T-cell (primary cell): ENCODE measurements at places on chromosomes 12 and 14.

DNA sequence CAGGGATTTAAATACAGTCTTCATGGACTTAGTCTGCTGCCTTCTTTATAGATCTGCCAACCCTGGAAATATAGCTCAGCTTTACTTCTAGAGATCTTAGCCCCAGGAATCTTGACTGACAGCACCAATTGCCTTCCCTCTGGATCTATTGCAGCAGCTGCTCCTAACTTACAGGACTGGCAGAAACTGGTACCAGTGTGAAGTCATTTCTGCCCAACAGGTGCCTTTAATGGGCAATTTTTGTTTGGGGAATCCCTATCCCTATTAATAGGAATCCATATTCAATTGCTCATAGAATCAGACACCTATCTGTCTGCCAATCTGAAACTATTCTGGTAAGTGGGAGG lies 27.2 kb downstream of the SPX start:
- no peak for DNase-seq

DNA sequence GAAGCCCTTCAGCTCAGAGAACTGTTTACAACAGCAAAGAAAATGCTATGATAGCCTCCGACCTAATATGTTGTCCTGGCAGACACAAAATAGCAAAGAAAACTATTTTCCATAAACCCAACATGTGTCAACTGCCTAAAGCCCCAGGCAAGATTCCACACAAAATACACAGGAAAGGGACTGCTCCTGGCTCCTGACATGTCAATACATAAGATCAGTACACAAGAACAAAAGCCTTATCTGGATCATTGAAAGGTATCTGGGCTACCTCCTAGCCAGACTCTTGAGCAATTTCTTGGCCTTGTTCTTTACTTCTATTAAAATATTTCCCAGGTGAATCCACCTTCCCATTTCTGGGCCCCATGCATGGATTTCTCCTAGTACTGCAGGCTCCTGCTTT lies 242.3 kb upstream of the GRIP1 start:
- DNase-seq: no peak

DNA sequence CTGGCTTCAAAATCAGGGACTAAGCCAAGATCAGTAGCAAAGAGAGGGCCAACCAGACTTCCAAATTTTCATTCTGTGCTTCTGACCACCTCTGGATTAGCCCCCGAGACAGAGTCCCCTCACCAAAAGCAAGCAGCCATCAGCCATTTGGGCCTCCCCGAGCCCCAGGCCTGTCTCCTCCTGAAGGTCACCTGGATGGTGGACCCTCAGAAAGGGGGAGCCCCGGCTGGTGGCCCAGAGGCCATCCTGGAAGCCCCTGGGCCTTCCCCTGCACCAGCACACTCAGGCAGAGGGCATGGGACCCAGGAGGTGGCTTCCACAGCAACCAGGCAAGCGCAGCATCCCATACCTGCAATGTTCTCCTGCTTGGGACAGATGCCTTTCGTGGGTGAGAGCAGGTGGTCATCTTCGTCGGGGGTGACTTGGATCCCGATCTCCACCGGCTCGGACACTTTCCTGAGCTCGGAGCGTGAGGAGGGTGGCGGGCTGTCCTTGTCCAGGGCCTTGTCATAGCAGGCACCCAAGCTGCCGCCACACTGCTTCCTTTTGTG lies 14.8 kb downstream of the BCL11B start:
- no peak for DNase-seq

DNA sequence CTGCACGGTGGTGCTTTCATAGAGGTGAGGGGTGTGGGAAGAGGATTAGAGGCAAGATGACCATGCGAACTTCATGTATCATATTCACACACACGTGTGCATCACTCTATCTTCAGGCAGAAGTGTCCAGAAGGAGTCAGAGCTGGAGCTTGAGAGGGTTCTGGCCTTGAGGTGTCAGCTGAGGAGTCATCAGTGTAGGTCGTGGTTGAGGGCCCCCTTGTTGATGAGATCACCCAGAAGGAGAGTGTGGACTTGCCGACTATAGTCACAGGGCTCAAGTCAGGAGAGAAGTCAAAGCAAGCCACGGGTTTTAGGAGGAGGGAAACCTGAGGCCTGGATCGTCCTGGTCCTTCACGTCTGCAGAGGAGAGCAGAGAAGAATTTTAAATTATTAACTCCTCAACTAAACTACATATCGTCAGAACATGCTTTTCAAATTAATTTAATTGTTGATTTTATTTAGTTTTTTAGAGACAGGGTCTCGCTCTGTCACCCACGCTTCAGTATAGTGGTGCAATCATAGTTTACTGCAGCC lies 25.4 kb downstream of the EML1 start:
- DNase-seq: no peak

- DNase-seq: no peak
These were observed 14.9 kb upstream of the NFKBIA start for GRCh38 chr14:35419429-35419841.
